ENCODE measurements at places on chromosomes 2 and 18.

DNA sequence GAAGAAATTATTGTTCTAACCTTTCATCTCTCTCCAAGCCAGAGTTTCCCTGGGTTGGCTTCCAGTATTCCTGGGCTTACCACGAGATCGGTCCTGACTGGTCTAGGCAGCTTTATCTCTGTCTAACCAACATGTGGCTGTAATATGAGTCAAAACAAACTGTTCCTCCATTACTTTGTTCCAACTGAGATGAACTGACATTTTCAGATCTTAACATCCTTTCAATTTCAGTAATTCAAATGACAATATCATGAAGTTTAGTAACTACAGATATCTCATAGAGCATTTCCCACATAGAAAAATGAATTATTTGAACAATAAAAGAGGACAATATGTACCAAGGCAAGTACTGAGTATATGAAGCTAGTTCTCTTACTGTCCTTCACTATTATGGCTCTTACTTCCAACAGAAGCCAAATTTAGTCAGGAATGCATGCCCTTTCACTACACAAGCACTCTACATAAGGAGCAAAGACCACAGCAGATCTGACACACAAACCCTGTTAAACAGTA is 15.5 kb downstream of the SLC25A12 start:
- DNase-seq, result no peak

DNA sequence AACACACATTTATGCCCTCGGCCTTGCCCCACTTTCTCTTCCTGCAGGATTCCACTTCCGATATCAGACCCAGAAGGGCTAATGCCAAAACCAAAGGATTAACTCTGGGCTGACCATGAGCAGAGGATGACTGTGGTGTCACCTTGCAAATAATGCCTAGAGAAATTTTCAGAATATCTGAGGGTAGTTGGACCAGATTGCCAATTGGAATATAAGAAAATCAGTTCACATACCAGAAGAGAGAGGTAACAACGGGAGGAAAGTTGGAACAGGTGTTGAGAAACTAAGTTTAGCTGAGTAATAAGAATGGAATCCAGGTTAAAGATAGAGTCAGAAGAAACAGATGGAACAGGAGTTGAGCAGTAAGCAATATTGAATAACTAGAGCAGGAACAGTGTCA is 232.7 kb upstream of the UBE2E3 start:
- no peak for DNase-seq

- DNase-seq, result no peak
These were observed 8.8 kb downstream of the SLC39A6 start for GRCh38 chr18:36120297-36120696.

- peak; percentile 89 for DNase-seq
These were observed 173.8 kb downstream of the ICOS start for GRCh38 chr2:204110338-204110741.

- DNase-seq, result no peak
These were observed 14.8 kb upstream of the SLC40A1 start for GRCh38 chr2:189595417-189595816.

GRCh38 chr2:67075530-67076238 is 321.4 kb upstream of the ETAA1 start:
- no peak for DNase-seq

Measured in activated CD4-positive, alpha-beta memory T cell treated with anti-CD3 and anti-CD28 coated beads, Interleukin-2, amount 10 ng/mL, durations not matched to agents 7 days and 5 days (primary cell).